ENCODE measurements at places on chromosomes 11 and 22.
A peak's percentile ranks its signal among the peaks of the same experiment; 100 is the strongest.

DNA sequence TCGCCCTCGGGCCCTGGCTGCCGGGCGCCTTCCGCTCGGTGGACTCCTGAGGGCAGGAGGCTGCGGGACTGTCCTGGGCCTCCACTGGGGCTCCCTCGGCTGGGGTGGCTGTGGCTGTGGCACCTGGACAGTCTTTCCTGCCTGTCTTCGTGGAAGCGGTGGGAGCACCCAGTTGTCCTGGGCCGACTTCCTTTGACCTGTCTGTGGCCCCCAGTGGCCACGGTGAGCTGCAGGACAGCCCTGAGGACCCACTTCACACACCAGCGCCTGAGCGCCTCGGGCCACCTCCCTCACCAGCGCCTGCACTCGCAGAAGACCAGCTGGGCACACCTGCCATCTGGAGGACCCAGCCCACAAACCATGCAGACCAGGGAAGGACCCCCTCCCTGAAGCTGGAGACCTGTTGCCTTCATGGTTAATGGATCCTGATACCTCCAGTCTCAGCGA lies 1.8 kb upstream of the EPS8L2 start:
- DNase-seq: no peak

- no peak for DNase-seq
Observed at GRCh38 chr11:16900491-16900890, 113.7 kb downstream of the PLEKHA7 start.

DNA sequence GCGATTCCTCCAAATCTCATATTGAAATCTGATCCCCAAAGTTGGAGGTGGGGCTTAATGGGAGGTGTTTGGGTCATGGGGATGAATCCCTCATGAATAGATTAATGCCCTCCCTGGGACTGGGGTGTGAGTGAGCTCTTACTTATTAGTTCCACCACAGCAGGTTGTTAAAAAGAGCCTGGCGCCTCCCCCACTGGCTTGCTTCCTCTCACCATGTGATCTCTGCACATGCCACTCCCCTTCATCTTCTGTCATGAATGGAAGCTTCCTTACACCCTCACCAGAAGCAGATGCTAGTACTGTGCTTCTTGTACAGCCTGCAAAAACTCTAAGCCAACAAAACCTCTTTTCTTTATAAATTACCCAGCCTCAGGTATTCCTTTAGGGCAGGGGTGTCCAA lies 8.8 kb downstream of the RRAS2 start:
- no peak for DNase-seq

DNA sequence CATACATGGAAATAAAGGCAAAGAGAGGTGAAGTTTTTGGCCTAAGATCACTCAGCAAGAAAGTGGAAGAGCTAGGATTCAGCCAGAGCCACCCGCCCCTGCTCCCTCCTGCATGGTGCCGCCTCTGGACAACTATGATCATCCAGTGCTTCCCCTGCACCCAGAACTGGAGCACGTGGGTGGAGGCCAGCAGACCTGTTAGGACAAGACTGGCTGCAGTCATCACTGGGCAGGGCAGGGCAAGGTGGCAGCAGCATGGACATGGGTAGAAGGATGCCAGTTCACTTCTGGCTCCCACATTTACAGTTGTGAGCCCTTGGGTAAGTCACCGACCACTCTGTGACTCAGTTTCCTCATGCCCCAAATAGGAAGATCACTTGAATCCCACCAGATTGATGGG lies 131.0 kb downstream of the FBXO7 start:
- DNase-seq: no peak

GRCh38 chr11:70099578-70100279 lies 21.6 kb downstream of the ANO1 start:
- no peak for DNase-seq

- no peak for DNase-seq
Observed at GRCh38 chr11:2665526-2666400, 34.0 kb downstream of the KCNQ1OT1 start.

DNA sequence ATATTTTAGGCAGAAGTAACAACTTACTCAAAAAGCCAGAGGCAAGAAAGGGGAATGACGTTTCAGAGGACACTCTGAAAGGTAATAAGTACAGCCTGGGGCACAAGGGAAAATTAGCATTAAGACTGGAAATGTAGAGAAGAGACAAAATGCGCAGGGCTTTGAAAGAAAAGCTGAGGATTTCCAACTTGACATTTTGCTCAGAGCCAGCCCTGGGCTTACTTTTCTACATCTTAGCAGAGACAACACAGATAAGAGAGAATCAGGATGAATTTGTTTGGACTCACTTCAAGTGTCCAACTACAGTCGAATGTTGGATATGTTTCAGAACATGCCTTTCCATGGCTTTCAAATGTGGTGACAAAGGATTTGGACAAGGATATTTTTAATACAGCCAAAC lies 808.9 kb upstream of the LUZP2 start:
- DNase-seq: no peak

- peak; percentile 76 for DNase-seq
Observed at GRCh38 chr22:41862530-41863266, 29.8 kb downstream of the SREBF2 start.
